ENCODE measurements at places on chromosomes 3 and 15.

- DNase-seq, result no peak
Measured at GRCh38 chr3:177822681-177823096, 625.4 kb upstream of the TBL1XR1 start.

- no peak for DNase-seq
Measured at GRCh38 chr3:184907681-184908649, 96.0 kb downstream of the VPS8 start.

DNA sequence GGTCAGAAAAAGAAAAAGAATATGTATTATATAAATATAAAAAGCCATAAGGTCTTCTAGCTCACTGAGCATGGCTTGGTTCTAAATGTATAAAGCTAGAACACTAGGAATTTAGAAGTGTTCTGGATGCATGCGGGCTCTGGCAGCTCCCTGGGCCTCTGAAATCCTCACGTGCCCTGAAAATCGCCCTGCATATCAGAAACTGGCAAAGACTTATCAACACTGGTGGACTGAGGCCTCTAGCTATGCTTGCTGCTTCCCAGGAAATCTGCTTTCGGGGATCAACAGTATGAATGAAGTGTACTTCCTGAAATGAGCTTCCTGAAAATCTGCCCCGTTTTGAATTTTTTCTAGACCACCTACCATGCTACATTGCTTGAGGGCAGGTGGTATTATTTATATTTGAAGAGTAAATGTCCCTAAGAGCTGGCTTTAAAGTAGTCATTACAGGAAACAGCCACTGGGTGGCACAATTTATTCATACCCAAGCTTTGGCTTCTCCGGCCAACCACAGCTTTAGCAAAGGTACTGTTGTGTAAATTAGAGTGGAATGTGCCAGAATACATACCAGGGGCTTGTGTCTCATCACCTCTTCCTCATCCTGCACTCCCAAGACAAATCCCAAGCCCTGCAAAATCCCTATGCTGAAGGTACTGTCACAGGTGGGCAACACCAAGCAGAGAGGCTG, 17.7 kb downstream of the CRTAP start:
- peak; percentile 69 for DNase-seq

DNA sequence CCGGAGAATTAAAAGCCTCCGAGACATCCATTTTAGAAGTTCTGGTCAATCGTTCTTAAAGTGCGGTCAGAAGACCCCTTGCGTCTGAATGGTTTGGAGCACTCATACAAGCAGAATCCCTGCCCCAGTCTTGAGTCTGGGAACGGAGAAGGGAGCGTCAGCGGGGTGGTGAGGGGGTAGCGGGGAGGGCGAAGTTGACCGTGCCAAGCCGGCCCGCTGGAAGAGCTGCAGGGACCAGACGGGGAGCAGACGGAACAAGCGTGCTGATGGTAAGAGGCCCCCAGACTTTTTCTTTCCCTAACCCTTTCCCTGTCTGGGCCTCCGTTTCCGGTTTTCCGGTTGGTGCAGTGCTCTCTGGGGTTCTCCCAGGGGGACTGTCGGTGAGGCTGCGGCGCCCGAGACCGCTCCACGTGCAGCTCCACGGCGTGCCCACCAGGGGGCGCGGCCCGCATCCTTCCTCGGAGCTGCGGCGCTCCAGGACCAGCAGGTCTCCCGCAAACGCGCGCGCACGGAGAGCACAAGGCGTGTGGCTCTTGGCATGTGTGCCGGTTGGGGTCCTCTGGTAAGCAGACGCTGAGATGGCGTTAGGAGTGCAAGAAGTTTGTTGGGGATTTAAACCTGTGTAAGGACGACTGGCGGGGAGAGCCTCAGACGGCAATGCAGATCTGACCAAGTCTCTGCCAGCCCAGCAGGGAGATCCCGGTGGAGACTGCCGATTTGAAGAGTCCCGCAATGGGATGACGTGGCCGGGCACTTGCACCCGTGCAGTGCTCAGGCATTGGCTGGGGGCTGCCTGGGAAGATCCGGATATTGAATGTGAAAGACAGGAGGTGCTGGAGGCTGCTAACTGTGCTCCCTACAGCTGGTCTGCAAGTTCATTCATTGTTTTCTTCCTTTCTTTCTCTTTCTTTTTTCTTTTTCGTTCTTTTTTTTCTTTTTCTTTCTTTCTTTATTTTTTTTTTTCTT, 19.2 kb upstream of the CORO2B start:
- DNase-seq, result peak; percentile 82

GRCh38 chr3:156175570-156175969, 55.2 kb downstream of the KCNAB1 start:
- no peak for DNase-seq

- DNase-seq, result no peak
Measured at GRCh38 chr15:39946862-39947261, 12.9 kb downstream of the EIF2AK4 start.

Measured in GM20000 (cell line).